ENCODE measurements at places on chromosomes 1 and 21.

- no peak for DNase-seq
Observed at GRCh38 chr21:42287193-42288083, 27.8 kb downstream of the TFF3 start.

DNA sequence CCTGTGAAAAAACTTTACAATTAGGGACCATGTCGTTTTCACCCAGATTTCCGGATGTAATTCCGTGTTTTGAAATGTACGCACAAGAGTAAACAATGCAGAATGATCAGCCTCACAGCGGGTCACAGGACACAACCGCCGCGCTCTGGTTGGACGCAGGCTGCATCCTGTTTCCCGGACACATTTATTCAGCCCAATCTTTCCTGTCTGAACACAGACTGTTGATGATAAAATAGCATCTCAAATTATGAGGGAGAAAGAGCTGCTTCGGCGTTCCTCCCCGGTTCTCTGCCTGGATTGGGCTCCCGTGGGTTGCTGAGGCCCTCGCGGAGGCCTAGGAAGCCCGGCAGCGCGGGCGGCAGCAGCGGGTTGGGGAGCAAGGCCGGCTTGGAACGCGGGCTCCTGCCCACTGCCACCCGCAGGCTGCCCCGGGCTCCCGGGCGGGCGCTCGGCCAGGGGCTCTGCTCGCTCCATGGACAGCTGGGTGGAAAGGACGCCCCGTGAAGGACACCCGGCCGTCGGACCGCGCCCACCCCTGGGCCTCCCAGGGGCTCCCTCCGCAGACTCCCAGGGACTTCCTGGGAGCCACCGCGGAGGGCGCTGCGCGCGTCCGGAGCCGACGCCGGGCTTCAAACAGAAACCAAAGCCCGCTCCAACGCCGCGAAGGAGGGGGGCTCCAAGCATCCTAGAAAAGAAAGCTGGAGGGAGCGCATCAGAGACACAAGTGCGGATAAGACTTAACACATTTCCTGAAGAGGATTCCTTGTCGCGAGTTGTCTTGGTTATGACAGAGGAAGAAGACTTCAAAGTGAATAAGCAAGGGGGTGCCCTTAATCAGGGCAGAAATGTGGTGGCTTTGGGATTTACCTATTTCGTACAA, 122.3 kb downstream of the ESRRG start:
- DNase-seq = peak; percentile 62

- DNase-seq = no peak
Observed at GRCh38 chr1:190747704-190748103, 270.0 kb upstream of the BRINP3 start.

DNA sequence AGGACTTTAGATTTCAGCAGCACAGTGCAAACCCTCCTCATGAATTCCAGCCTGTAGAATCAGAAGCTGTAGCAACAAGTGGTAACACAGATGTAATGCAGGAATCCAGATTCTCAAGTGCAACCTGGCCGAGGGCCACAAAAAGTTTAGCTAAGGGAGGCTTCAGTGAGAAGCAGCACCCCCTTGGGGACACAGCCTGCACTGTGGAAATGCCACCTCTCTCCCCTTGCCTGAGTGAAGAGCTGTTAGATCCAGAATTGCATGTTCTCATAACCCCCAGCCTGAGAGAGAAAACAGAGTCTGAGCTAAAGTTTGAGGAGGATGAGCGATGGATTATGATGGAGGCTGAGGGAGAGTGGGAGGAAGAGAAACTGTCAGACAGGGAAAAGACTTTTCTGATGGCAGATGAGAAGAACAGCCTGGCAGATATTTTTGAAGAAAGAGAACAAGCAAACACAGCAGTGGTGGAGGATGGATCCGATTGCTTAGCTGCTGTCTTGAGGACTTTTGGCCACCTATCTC, 80.5 kb upstream of the BMP8A start:
- DNase-seq = peak; percentile 87

DNA sequence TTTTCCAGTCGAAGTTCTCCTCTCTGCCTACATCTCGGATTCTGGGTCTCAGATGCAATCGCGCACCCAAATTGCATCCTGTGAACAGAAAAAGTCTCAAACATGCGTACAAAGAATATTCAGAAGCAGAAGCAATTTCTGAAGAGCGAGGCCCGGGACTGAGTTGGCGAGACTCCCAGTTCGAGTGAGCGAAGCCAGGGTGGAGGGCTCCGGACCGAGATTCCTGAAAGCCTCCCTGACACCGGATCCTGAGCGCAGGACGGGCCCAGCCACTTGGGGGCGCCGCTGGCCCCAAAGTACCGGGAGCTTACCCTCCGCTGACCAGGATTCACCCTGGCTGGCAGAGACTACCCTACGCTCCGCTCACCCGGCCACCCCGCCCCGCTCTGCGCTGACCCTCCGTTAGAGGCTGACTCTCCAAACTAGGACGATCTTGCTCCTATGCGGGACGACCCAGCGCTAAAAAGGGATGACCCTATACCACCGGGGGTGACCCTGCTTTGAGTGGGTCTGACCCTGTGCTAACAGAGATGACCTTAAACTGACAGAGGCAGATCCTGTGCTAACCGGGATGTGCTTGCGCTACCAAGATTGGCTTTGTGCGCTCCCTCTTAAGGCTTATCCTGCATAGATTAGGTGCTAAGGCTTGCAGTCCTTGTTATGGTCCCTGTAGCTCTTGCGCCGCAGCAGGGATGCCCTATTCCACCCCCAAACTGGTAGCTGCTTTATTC, 12.1 kb downstream of the FOXD2 start:
- no peak for DNase-seq

DNA sequence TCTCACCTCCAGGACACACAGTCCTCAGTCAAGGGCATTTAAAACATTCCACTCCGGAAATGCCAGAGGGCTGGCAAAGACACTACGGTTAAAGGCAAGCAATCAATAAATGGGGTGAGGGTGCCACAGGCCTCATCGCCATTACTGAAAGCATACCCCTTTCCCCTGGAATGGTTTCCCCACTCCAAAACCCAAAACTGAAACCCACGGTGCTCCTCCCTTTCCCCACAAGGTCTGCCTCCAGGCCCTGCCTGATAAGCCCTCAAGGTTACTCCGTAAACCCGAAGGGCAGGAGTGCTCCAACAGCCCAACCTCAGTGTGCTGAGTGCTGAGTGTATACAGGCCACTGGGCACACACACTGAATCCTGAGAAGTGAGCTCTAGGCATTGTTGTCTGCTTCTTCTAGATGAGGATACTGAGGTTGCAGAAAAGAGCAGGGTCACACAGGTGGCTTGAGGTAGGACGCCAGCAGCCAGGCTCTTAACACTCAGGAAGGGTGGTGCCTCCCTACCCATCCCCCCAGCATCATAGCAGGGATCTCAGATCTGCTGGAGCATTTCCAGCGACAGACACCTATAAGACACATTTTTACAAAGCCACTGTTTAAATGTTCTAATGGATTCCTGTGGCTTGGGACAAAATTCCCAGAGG, 29.0 kb downstream of the SSBP3 start:
- peak; percentile 88 for DNase-seq

DNA sequence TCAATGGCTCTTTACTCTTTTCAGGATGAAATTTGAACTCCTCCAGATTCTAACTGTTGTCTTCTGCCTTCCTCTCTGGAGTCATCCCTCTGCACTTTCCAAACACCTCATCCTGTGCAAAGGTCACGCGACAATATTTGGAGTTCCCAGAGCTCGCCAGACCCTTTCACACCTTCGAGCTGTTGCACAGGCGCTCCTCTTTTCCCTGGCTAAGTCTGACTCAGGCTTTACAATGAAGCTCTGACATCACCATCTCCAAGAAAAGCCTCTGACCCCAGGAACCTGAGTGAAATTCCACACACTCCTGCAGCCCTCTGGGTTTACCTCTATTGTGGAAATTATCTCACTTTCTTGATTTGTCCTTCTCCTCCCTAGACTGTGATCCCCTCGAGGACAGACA, 270.3 kb downstream of the RGS7 start:
- no peak for DNase-seq

GRCh38 chr1:40646315-40646714, 19.2 kb downstream of the RIMS3 start:
- no peak for DNase-seq

- no peak for DNase-seq
Observed at GRCh38 chr1:87174724-87175245, 153.9 kb upstream of the LMO4 start.

GRCh38 chr21:15976807-15977206, 247.0 kb downstream of the USP25 start:
- no peak for DNase-seq

GRCh38 chr1:32353886-32354570, 8.3 kb downstream of the FAM229A start:
- no peak for DNase-seq

DNA sequence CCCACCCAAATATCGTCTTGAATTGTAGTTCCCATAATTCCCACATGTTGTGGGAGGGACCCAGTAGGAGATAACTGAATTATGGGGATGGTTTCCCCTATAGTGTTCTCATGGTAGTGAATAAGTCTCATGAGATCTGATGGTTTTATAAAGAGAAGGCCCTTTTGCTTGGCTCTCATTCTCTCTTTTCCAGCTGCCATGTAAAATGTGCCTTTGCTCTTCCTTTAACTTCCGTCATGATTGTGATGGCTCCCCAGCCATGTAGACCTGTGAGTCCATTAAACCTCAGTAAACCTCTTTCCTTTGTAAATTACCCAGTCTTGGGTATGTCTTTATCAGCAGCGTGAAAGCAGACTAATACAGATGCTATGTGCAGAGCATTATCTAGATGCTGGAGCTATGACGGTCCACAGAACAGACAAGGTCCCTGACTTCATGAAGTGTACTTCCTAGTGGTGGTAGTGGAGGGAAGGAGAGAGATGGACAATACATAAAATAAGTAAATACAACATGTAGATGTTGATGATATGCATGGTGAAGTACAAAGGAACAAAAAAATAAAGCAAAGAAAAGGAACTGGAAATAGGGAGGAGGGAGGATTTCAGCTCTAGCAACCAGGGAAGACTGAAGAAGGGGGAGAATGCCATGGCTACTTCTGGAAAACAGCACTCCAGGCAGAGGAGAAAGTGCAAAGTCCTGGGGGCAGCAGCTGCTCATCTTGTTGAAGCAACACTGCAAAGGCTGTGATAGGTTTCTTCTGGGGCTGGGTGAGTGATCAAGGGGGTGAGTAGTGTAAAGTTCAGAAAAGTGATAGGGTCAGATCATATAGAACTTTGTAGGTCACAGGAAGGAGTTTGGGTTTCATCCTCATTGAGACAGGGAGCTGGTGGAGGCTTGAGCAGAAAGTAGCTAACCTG, 6.8 kb upstream of the RCAN1 start:
- DNase-seq = no peak

- DNase-seq = peak; percentile 34
Observed at GRCh38 chr1:3777078-3777547, 4.6 kb downstream of the SMIM1 start.

DNA sequence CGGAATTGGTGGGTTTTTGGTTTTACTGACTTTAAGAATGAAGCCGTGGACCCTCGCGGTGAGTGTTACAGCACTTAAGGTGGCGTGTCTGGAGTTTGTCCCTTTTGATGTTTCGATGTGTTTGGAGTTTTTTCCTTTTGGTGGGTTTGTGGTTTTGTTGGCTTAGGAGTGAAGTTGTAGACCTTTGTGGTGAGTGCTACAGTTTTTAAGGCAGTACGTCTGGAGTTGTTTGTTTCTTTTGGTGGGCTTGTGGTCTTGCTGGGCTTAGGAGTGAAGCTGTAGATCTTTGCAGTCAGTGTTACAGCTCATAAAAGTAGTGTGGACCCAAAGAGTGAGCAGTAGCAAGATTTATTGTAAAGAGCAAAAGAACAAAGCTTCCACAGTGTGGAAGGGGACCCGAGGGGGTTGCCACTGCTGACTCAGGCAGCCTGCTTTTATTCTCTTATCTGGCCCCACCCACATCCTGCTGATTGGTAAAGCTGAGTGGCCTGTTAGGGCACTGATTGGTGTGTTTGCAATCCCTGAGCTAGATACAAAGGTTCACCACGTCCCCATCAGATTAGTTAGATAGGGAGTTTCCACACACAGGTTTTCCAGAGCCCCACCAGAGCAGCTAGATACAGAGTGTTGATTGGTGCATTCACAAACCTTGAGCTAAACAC, 20.9 kb downstream of the HENMT1 start:
- no peak for DNase-seq

DNA sequence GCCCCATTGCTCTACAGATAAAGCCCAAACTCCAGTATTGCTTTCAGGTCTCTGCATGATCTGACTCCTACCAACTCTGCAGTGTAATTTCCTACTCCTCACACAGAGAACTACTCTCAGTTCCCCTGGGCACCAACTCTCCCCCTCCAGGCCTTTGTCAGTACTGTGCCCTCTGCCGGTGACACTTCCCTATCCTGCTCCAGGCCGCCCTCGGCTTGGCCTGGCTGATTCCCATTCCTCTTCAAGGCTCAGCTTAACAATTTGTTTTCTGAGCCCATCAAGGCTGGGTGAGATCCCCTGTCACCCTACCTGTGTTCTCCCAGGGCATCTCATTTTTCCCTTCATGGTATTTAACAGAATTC, 2.6 kb downstream of the SLAMF8 start:
- DNase-seq = peak; percentile 52

DNA sequence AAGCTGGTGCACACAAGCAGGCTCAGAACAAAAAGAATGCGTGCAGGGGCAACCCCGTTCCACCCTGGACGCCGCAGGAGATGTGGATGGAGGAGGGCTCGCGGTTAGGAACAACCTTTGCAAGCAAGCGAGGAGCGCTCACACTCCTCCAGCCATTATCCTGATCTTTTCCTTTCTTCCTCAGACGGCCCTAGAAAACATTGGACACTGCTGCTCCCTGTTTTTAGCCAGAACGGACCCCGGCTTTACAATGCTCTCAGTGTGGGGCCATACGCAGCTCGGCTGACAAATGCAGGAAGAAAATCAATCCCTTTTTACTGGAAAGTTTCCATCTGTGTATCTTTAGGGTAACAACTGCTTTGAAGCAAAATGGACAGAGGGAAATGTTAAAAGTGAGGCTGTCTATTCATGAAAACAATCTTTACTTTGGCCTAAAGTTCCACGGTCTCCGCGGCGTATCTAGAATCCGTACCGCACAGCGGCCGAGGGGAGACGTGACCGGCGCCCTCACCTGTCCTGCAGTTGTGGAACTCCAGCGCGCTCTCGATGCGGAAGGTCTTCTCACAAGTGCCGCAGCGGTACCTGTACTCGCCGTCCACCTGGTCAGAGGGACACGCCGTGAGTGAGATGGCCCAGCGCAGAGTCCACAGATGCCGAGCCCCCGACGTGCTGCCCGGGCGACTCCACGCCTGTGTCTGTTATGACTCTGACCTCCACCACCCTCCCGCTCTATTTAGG, 44.0 kb downstream of the PRDM15 start:
- no peak for DNase-seq

GRCh38 chr1:239807361-239807760, 284.3 kb upstream of the FMN2 start:
- no peak for DNase-seq

- DNase-seq = no peak
Observed at GRCh38 chr1:223429313-223429731, 36.1 kb downstream of the CCDC185 start.

- no peak for DNase-seq
Observed at GRCh38 chr1:7313826-7314225, 457.3 kb upstream of the VAMP3 start.

GRCh38 chr1:184646824-184647223, 107.8 kb downstream of the EDEM3 start:
- DNase-seq = no peak

DNA sequence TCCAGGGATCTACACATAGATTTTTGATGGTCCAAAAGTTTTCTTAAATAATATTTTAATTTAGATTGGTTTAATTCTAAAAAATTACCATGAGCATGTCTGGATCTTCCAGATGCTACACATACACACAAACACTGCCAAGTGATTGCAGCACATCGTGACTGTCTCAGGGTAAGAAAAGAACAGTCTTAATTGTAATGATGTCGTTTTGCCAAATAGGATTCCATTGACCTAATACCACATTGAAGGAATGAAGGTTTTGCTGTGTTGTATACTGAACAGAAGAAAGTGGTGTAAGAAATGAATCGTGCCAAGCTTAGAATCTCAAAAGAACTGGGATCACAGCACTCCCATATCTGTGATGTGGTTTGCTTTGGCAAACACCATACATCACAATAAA, 633.3 kb upstream of the CAMK1G start:
- no peak for DNase-seq
